ENCODE measurements at places on chromosomes 4 and X.

DNA sequence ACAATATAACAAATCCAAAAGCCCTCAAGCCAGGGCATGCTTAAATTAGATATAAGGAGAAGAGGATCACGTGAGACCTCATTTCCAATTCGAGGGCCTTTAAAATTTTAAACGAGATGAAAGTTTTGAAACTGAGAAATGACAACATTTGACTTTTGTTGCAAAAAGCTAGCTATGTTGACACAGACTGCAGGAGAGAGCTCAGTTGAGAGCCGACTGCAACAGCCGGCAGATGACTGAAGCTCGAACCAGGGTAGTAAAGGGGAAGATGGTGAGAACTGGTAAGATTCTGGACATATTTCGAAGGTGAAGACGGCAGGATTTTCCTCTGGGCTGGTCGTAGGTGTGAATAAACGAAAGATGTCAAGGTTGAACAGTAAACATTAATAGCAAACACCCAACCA lies 773 bp downstream of the PRMT9 start:
- DNase-seq = peak; percentile 34

- DNase-seq = no peak
These were observed 96.6 kb downstream of the HPGD start for GRCh38 chr4:174425669-174426068.

GRCh38 chr4:55938481-55938880 lies 10.3 kb upstream of the CEP135 start:
- no peak for DNase-seq

DNA sequence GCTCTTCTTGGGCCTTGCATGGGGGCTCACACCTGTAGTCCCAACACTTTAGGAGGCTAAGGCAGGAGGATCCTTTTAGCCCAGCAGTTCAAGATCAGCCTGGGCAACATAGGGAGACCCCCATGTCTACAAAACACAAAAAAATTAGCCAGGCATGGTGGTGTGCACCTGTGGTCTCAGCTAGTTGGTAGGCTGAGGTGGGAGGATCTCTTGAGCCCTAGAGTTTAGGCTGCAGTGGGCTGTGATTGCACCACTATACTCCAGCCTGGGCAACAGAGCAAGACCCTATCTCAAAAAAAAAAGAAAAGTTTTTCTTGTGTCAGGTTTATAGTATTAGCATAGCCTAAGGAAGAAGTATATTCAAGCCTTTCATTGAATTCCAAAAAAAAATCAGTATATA lies 30.8 kb upstream of the FAM241A start:
- DNase-seq = no peak

DNA sequence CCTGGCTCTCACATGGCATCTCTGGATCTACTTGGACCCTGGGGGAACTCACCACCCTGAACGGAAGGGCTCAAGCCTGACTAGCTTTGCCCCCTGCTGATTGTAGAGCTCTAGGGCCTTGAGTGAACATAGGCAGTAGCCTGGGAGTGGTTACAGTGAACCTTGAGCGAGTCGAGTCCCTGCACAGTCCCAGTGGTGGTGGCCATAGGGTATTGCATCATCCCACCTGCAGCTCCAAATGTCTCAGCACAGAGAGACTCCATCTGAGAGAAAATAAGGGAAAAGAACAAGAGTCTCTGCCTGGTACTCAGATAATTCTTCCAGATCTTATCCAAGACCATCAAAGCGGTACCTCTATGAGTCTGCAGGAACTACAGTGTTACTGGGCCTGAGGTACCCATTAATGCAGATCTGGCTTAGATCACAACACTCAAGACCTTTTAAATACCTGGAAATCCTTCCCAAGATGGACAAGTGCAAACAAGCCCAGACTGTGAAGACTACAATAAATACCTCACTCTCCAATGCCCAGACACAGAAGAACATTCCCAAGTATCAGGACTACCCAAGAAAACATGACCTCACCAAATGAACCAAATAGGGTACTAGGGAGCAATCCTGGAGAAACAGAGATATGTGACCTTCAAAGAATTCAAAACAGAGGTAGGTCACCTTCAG lies 167.5 kb upstream of the TET2 start:
- DNase-seq = no peak
